ENCODE measurements at places on chromosomes 6 and 20.

GRCh38 chr20:32191873-32192272, 15.7 kb downstream of the PLAGL2 start:
- DNase-seq: no peak

DNA sequence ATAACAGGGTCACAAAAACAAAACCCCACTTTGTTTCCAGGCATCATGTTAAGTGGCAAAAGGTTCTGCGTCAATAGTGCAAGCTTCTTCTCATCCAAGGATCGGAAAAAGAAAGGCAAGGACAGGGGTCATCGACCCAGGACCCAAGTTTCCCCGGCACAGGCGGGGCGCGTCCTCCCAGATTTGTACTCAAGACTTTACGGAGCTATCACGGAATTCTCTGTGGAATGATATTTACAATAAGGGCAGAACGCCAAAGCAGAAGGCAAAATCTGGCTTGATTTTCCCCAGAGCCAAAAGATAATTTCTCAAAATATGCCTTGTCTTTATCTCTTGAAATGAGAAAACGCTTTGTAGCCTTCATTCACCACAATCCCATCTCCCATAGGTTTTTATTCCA, 25.5 kb downstream of the PDE10A start:
- DNase-seq: no peak

DNA sequence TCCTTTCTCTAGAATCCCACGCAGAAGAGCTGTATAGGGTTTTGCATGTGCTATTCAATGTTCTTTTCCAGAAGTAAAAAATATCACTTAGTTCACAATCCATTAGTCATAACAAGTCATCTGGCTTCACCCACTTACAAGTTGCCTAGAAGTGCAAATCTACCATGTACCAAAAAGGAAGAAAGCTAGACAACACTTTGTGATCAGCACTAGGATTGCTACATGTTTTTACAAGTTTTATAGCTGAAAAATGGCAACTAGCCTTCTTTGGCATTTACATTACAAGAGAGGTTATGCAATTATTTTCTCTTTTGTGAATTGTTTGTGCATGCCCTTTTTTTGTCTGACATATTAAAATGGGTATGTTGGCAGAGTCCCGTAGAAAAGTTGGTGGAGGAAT, 85.6 kb upstream of the PTPRK start:
- no peak for DNase-seq

- no peak for DNase-seq
Measured at GRCh38 chr6:25553502-25553901, 98.5 kb upstream of the SCGN start.

- DNase-seq: no peak
Measured at GRCh38 chr6:166008441-166009369, 158.9 kb downstream of the TBXT start.

- DNase-seq: no peak
Measured at GRCh38 chr6:119043783-119044182, 34.7 kb downstream of the FAM184A start.

GRCh38 chr6:44223319-44224028, at the start of gene SLC29A1:
TSS of gene SLC29A1 (plus strand) at chr6:44223595. CDS start at chr6:44227314, 3,719 bp downstream.
- DNase-seq: peak; percentile 76

GRCh38 chr20:6993511-6993910, 226.0 kb downstream of the BMP2 start:
- no peak for DNase-seq

- no peak for DNase-seq
Measured at GRCh38 chr6:139239064-139239463, 52.7 kb downstream of the TXLNB start.

DNA sequence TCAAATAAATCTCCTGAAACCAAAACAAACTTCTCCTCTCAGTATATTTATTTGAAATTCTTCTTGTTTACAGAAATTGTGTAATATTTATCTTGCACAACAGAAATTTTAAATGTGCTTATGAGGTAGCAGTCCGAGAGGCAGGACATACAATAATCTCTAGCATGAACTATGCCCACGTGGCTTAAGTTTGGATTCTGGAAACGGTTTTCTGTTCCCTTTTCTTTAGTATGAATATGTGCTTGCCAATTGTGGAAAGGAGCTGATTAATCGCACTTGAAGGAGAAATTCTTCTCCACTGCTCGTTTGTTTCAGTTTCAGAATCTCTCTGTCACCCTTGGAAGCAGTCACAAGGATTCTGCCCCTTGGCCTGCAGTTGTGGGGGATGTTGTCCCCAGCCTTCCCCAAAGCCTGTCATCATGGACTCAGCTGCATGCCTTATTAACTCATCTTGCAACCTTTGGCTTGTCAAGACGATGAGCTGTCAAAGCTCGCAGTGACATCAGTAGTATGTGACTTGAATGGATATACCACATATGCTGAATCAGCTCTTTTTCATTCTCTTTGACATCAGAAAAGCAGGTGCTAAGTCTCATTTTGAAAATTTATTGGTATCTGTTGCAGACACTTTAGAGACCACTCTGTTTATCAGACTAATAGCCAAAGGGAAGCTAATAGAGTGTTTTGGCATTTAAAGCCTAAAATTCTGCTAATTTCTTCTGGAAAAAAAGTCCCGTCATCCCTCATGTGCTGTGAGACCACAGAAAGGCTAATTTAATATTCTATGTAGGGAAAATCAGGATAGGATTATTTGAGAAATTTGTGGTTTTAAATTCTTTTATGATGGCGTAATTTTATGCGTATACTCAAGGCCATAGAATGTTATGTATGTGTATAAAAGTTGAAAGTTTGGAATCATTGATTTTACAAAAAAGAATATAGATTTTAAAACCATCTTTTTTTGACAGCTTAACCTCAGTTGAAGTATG, 186.8 kb downstream of the ARID1B start:
- no peak for DNase-seq

DNA sequence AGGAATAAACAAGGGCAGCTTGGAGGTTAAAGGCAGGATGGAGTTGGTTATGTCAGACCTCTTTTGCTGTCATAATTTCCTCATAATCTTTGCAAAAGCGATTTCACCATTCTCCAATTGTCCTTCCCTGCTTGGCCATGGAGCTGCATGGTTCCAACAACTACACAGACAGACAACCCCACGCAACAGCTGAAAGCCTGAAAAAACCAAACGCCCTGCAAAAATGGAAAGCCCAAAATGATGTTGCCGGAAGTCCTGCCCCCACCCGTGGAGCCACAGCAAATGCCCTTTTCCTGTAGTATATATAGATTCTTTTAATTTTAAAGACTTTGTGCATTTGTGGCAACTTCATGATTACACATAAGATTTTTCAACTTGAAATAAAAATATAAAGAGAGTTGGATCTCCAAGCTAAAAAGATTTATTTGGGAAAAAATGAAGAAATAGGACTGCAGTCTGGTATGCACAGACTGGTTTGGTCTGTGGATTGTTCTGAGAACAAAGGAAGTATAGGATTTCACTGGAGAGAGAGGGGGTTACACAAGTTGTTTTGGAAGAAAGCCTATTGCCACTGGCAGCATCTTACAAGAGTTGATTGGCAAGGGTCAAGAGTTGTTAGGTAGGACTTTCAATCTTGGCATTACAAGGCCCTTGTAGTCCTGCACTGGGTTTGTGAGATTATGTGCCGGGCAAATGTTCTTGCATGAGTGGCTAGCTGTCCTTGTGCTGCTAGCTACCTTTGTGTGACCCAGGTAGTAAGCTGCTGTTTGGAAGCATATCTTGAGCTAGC, 190.0 kb downstream of the C6orf118 start:
- DNase-seq: no peak

DNA sequence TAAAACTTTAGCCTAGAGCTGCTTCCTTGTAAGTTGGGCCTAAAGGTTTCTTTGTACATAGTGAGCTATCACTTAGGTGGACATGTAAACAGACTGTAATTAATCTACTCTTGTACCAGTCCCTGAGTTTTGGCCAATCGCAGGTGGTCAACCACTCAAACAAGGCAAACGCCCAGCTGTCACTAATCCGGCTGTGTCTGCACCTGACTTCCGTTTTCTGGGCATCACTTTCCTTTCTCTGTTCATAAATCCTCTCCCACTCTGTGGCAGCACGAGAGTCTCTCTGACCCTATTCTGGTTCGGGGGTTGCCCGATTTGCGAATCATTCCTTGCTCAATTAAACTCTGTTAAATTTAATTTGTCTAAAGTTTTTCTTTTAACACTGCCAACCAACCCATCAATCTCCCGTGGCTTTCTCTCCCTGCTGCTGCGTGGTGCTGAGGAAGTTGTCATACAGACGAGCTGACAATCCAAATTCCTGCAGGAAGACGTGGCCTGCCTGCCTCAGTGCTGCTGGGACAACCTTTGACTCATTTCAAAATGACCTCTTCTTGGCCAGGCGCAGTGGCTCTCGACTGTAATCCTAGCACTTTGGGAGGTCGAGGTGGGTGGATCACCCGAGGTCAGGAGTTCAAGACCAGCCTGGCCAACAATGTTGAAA, 206.3 kb downstream of the QKI start:
- no peak for DNase-seq

- DNase-seq: no peak
Measured at GRCh38 chr6:23089981-23090380, 520.6 kb downstream of the HDGFL1 start.

DNA sequence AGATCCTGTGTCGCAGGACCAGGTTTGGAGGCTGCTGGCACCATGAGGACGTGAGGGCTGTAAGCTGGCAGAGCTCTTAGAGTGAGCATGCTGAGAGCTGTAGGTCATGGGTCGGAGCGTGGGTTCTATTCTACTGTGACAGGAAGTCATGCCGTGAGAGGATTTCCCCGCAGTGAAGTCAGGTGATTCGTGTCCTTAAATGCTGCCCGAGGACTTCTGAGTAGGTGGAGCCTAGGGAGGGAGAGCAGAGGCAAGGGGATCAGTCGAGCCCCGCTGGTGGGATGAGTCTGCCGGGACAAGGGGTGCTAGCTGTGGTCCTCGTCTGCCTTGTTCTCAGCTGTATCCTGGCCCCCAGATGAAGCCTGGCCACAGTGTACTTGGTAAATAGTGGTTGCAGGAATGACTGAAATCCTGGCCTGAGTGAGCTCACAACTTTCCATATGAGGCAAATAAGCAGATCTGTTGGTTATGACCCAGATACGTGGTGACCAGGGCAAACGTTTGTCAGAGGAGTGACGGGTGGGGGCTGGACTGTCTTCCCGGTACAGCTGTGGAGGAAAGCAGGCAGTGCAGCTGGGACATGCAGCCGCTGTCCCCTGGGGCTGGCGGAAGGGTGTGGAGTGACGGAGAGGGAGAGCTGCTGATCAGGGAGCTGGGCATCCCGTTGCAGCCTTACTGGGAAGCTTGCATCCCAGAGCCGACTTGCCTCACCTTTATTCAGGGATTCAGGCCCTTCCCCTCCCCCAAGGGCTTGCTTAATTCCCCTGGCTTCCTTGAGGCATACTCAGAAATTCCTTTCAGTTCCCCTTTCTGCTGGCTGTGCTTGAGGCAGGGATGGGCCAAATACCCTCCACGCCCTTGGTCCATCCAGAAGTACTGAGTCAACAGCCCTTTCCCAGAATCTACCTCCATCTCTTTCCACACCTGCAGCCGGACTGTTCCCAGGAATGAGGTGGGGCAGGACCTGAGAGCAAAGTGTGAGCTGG, 250.9 kb upstream of the RREB1 start:
- DNase-seq: no peak

GRCh38 chr6:132567566-132567965, 2.6 kb upstream of the TAAR6 start:
- DNase-seq: no peak

GRCh38 chr20:36384022-36384619, 78.0 kb downstream of the DLGAP4 start:
- DNase-seq: no peak

GRCh38 chr6:2274981-2275891, 29.8 kb upstream of the GMDS start:
- DNase-seq: no peak

GRCh38 chr6:111844376-111844775, 28.9 kb downstream of the FYN start:
- DNase-seq: no peak

- no peak for DNase-seq
Measured at GRCh38 chr6:5160206-5160605, 75.1 kb downstream of the PPP1R3G start.

DNA sequence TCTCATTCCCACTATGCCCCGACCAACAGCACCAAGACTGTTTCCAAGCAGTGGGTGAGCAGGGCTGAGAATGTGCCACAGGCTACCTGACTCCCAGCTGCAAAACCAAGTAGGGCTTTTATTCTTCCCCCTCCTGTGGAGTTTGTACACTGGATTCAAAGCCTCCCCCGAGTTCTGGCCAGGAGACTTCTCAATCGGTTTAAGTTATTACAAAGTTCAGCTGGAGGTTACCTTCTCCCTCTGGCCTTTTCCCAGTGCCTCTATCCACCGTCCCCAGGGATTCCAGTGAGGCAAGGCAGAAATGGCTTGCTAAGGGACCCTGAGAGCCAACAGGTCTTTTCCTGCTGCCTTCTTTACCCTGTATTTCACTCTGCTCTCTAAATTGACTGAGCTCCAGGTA, 217.0 kb downstream of the ADGRG6 start:
- DNase-seq: no peak

- no peak for DNase-seq
Measured at GRCh38 chr20:53708129-53708968, 114.7 kb upstream of the ZNF217 start.

- DNase-seq: no peak
Measured at GRCh38 chr20:23438661-23439060, 824 bp upstream of the CSTL1 start.

DNA sequence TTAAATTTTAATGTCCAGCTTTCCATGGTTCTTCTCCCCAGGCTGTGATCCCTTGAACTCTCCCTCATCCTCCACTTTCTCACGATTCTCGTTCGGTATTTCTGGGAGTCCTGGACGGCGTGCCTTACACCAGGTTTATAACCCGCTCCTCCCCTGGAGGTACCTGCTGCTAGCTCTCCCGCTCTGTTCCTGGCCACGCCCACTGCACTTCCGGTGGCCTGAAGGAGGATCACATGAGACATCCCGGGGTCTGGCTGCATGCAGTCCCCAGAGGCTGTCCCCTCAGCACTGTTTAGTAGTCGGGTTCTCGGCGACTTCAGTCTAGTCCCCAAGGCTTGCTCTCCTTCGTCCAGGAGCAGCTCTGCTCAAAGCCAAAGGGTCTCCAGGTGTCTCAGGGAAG, 28.4 kb upstream of the GCLC start:
- no peak for DNase-seq

GRCh38 chr6:11219400-11219834, 13.1 kb downstream of the NEDD9 start:
- no peak for DNase-seq

DNA sequence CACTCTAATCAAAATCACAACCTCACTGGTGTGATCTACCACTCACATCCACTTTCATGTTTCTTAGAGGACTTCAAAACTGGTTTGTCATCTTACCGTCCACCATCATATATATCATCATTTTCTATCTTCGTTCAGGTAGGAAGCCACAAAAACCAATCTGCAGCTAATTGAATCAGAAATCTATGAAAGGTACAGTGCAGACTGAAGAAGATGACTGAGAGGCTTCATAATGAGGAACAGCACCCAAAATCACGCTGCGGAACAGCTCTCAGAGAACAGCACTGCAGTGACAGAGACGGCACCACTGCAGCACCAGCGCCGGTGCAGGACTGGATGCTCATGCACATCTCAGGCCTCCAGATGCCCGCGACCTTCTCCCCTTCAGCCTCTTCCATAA, 13.0 kb downstream of the GMDS start:
- no peak for DNase-seq

- DNase-seq: no peak
Measured at GRCh38 chr6:374956-375355, 16.6 kb upstream of the IRF4 start.

GRCh38 chr20:40493071-40493470, 196.0 kb downstream of the MAFB start:
- no peak for DNase-seq

GRCh38 chr6:152267967-152268845, 369.0 kb downstream of the SYNE1 start:
- DNase-seq: no peak

- no peak for DNase-seq
Measured at GRCh38 chr6:44298055-44298803, 14.9 kb downstream of the AARS2 start.

- no peak for DNase-seq
Measured at GRCh38 chr6:27281105-27281539, 31.0 kb downstream of the POM121L2 start.
